ENCODE measurements at places on chromosomes 1 and 21. TPM values are rescaled to one million over a fixed set of nuclear protein-coding genes. Genes with fewer than 3 reads are reported as not detected.
A peak's percentile ranks its signal among the peaks of the same experiment; 100 is the strongest.

LMO4 gene
- polyA plus RNA-seq: 128 TPM

RNF223 gene
- 0.30 TPM for polyA plus RNA-seq

DISP1 gene
- 13.5 TPM for polyA plus RNA-seq

CELA2B gene
- 0.56 TPM for polyA plus RNA-seq

PROX1 gene
- polyA plus RNA-seq: 7.8 TPM

NR1I3 gene
- 3.4 TPM for polyA plus RNA-seq

DNA sequence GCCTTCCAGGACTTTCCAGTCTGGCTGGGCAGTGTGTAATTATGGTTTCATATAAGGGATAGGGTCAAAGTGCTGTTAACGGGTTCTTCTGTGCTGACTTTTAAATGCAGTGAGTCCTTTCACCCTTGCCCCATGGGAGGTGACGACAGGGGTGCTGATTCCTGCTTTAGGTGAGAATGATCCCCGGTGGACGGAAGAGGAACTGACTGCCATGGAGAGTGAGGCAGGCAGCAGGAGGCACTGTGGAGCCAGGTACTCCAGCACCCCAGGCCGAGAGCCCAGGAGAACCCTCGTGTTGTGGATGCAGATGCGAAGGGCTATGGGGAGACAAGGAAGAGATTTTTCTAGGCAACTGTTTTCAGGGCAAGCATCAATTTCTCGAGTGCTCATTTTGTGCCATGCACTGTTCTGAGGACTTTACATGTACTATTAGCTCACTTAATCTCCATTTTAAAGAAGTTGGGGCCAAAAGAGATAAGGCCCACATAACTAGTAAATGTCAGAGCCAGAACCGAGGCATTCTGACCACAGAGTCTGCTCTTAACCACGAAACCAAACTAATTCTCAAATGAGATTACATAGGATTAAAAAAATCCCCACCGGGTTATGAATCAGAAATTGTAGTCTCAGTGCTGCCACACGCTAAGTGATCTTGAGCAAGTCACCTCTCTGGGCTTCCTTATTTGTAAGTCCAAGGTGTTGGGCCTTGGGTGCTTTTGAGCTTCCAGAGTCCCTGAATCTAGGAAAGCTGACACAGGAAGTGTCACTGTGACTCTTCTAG, 28.2 kb downstream of the STPG1 start:
- no peak for DNase-seq

- no peak for DNase-seq
These were observed 4.7 kb downstream of the RPS6KC1 start for GRCh38 chr1:213055767-213056166.

- DNase-seq: peak; percentile 16
These were observed 7.0 kb upstream of the TRIM45 start for GRCh38 chr1:117128323-117129079.

- DNase-seq: no peak
These were observed 51.7 kb upstream of the PALMD start for GRCh38 chr1:99594205-99594604.
